A549 treated with RU486 at 1 μM for 4 hours (cell line): ENCODE measurements at places on chromosomes 4 and X. TPM values are rescaled to one million over a fixed set of nuclear protein-coding genes. Genes with fewer than 3 reads are reported as not detected.

The TKTL2 gene
- total RNA-seq: not detected in 5 replicates

The HMX1 gene
- total RNA-seq: 0.14 to 0.17 TPM (median 0.16 TPM) in 4 of 5 replicates, not detected in the other

The MAGEB16 gene
- not detected in 5 replicates for total RNA-seq

The IQCM gene
- not detected in 5 replicates for total RNA-seq

The HPSE gene
- 1.1 to 1.8 TPM (median 1.3 TPM) in 5 replicates for total RNA-seq

The HERC5 gene
- 3.5 to 5.2 TPM (median 4.4 TPM) in 5 replicates for total RNA-seq

The ZFYVE28 gene
- total RNA-seq: 1.7 to 2.5 TPM (median 2.2 TPM) in 5 replicates

The PRR27 gene
- not detected in 5 replicates for total RNA-seq

The PDZD4 gene
- 2.8 to 3.8 TPM (median 3.1 TPM) in 5 replicates for total RNA-seq

The EDA gene
- total RNA-seq: 0.35 to 0.88 TPM (median 0.55 TPM) in 5 replicates

The LNX1 gene
- 0.03 to 0.06 TPM in 2 of 5 replicates, not detected in the others for total RNA-seq

The POU4F2 gene
- not detected in 5 replicates for total RNA-seq

The MAGEA9B gene
- 0.11 TPM in 1 of 5 replicates, not detected in the others for total RNA-seq

The SPATA4 gene
- 0.15 to 0.20 TPM (median 0.20 TPM) in 3 of 5 replicates, not detected in the others for total RNA-seq

The GSX2 gene
- not detected in 5 replicates for total RNA-seq

The SPINK2 gene
- total RNA-seq: not detected in 5 replicates

The KCTD8 gene
- not detected in 5 replicates for total RNA-seq

The PCDH7 gene
- 0.03 to 0.22 TPM (median 0.10 TPM) in 5 replicates for total RNA-seq

The GJB1 gene
- 0.19 TPM in 1 of 5 replicates, not detected in the others for total RNA-seq

The CT45A3 gene
- 0.15 to 0.17 TPM in 2 of 5 replicates, not detected in the others for total RNA-seq

The SPP1 gene
- 154 to 221 TPM (median 176 TPM) in 5 replicates for total RNA-seq

The MCF2 gene
- total RNA-seq: 0.05 to 0.08 TPM in 2 of 5 replicates, not detected in the others

The CYSLTR1 gene
- total RNA-seq: not detected in 5 replicates

The SSX4B gene
- not detected in 5 replicates for total RNA-seq

The HTN1 gene
- total RNA-seq: not detected in 5 replicates

The TLR10 gene
- 0.05 to 0.06 TPM (median 0.05 TPM) in 3 of 5 replicates, not detected in the others for total RNA-seq

The WAS gene
- total RNA-seq: 0.20 to 0.54 TPM (median 0.32 TPM) in 4 of 5 replicates, not detected in the other

The CCSER1 gene
- not detected in 5 replicates for total RNA-seq
